Ureter (tissue), 1 donor: ENCODE measurements at places on chromosomes 5 and 9.

DNA sequence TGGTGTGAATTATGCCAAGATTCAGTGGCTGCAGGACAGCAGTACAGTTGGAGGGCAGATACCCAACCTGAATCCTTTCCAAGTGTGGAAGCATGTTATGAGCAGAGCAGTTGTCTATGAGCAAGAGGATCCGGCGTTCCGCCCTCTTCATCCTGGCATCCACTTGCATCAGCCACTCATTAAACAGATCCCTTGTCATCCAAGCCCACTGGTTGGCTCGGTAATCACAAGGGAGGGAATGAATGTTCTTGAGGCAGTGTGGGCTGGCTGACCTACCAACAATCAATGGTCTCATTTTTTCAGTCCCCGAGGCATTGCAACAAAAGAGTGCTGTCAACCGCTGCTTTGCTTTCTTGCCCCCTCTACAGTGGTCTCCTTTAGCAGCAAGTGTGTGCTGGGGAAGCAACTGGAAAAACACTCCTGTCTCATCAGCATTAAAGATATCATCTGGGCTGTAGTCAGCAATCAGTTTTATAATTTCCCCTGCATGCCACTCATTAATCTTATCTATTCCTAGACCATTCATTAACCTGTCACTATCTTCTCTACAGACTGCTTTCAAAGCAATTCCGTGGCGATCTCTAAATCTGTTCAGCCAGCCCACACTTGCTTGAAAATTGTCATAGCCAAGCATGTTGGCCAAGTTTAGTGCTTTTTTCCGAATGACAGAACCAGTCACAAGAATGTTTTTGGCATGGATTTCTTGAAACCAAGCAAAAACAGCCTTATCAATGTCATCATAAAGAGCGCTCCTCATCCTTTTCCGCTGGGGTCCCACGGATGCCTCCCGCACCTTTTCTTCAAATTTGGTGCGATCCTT is 4.9 kb downstream of the TIGD6 start:
- DNase-seq, result no peak

DNA sequence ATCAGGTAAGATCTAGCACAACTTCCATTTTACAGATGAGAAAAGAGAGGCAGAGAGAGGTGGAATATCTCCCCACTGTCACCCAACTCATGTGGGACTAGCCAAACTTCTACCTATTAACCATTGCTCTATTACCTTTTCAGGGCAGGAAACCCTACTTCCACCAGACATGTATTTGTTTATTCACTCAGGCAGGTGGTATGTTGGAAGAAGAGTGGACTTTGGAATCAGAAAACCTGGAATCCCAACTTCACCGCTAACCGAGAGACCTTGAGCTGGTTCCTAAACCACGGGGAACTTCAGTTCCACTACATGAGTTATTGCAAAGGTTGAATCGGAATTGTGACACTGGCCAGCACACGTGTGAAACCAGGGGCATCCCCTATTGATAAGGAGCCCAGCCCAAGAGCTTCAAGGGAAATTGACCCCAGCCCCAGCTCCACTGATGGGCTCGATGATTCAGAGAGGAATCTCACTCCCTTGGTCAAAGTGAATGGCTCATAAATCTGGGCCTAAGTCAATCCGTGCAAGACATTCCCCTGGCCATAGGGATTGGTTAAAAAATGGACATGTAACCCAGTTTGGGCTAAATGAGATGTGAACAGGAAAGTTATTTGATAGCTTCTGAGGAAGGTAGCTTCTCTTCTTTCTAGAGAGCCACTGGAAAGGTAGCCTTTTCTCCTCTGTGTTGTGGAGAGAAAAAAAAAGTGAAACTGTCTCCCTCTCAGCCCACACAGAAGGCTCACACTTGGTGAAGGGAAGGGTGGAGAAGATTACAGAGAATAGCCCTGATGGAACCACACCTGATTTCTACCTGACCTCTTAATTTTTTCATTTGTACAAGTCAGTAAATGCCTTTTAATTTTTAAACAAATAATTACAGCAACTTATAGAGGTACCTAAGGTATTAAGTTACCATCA is 5.5 kb upstream of the GLIS3 start:
- DNase-seq, result no peak

- DNase-seq, result no peak
Measured at GRCh38 chr9:79763671-79764285, 192.0 kb downstream of the TLE4 start.

- DNase-seq, result no peak
Measured at GRCh38 chr5:135138116-135138850, 104.3 kb upstream of the PITX1 start.

GRCh38 chr5:155753943-155754581 is 572.9 kb upstream of the SGCD start:
- no peak for DNase-seq

DNA sequence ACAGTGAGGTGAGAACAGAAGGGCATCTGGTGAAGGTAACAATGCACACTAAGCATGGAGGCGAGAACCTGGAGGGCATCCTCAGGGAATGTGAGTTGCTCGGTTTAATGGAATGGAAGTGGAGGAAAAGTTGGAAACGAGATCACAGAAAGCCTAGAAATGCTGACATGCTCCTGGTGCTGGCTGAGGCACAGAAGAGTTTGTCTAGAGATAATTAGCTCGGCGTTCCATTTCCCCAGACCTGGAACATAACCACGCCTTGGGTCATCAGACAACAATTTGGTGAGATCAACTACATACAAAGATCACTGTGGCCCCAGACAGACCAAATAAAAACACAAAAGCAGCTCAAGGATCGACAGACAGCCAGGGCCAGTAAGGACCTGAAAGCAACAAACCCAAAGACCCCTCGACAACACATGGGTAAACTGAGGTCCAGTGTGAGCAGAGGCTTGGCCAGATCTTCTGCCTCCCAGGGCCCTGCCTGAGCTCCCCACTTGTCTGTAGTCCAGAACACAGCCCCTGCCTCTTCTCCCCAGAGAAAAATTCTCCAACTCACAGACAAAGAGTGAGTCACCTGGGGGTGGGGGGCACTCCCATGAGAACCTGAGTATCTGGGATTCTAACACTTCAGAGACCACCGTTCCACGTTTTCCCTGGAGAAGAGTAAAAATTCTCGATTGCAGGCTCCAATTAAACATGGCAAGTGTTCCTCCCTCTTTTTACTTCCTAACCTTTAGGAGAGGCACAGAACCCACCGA is 52.5 kb downstream of the SHB start:
- DNase-seq, result no peak

DNA sequence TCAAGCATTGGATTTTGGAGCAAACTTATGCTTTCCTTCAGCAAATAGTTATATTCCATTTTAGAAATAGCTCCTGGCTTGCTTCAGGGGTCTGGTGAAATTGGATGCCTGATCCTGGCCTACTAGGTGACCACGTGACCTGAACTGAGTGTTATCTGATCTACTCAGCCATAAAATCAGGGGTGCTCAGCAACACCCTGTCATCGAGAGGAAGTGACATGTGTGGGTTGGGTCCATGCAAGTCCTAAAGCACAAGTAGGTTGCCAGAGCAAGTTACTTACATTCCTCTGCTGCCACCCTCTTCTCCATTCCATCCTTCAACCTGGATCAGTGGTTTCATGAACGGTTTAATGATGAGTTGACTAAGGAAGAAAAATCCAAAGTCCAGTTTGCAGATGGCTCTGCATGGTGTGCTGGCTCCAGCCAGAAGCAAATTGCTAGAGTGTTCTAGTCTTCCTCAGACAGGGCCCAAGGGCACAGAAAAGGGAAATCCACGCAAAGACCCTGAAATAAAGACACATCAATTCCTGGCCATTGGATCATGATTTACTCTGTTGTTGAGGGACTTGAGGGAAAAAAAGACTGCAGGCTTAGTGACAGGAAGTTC is 2.8 kb upstream of the FAM193B start:
- no peak for DNase-seq

- DNase-seq, result no peak
Measured at GRCh38 chr9:125564631-125565030, 142.4 kb downstream of the MAPKAP1 start.

- DNase-seq, result no peak
Measured at GRCh38 chr9:133735415-133735775, 2.8 kb downstream of the SARDH start.

DNA sequence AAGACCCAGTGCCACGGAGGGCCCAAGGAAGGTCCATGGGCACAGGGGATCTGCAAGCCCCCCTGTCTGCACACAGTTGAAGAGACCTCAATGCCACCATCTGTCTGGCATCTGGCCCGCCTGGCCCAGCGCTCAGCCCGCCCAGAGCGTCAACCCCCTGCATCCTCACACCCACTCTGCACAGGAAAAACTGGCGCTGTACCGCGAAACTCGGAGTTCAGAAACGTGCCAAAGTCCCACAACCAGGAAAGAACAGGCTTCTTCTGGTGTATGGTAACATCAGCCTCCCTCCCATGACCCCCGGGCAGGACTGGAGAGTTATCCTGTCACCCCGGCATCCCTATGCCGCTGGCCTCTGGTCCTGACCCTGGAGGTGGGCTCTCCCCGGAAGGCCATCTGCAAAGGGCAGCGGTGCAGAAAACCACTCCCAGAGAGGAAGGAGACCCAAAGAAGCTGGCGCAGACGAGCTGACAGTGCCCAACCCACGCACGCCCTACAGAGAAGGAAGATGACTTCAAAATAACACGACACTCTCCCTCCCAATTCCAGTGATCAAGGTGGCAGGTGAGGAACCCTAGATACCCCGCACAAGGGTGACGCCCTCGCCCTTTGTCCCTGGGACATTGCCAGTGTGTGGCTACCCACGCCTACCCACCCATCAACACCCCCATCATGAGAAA is 18.9 kb downstream of the VAV2 start:
- DNase-seq, result no peak

- DNase-seq, result no peak
Measured at GRCh38 chr5:151896031-151896691, 28.5 kb downstream of the GLRA1 start.

GRCh38 chr5:142445266-142445665 is 120.4 kb upstream of the SPRY4 start:
- DNase-seq, result no peak

GRCh38 chr9:68955330-68955729 is 58.6 kb downstream of the PRKACG start:
- DNase-seq, result no peak

DNA sequence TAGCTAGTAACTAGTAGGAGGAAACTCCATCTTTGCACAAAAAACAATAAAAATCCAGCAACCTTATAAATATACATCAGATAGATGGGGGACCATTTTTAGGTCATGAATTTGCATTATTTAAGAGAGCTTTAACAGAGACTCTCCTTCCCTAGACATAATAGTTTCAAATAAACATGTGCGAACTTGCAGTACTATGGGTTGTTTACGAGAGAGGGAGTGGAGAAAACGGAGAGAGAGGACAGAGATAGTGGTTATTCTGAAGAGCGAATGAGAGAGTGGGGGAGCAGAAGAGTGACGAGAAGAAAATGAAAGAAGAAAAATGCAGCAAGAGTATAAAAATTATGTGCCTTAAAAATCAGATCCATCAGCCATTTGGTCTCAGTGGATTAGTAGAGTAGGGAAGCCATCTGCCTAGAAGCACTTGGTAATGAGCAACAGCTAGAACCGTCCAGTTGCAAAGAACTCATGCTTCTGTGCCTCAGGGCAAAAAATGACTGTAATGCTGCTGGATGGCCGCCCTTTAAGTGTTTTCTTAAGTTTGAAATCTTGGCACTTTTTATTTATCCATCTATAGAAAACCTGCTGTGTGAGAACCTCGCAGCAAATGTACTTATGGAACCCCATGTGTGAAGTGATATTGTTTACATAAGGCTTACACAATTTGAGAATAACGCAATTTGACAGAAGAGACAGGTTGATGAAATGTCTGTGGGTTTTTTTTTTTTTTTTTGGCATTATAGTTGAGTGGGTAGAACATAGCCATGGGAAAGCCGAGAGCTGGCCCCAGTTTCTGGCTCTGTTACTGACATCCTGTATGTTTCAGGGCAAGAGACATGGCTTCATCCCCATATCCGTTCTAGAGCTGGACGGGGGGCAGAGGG is 95.6 kb upstream of the ZNF608 start:
- DNase-seq, result no peak

DNA sequence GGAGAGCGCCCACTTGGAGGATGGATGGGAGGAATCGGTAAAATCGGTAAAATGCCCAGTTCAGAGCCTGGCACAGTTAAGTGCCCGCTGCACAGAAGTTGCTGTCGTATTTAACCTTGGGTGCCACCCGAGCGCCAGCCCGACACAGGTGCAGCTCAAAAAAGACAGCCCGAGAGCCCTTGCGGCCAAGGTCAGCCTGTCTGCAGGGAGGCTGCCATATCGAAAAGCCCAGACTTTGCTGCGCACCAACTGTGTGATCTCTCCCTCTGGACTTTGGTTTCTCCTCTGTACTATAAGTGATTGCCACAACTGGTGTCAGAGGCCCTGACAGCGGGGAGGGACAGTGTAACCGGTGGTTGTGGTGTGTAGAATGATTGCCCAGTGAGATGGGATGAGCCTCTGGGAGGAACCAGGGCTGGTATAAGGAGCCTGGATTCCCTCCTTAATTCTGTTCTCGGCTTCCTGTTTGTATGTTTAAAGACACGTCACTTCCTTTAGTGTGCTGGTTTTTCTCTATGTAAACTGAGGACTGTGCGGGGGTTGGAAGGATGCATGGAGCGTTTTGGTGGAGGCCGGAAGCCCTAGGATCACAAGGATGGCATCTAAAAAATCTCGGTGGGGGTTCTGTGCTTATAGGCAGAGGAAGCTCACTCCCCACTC is 792 bp downstream of the NTMT1 start:
- DNase-seq, result no peak

GRCh38 chr9:19768798-19769197 is 20.0 kb downstream of the SLC24A2 start:
- no peak for DNase-seq

DNA sequence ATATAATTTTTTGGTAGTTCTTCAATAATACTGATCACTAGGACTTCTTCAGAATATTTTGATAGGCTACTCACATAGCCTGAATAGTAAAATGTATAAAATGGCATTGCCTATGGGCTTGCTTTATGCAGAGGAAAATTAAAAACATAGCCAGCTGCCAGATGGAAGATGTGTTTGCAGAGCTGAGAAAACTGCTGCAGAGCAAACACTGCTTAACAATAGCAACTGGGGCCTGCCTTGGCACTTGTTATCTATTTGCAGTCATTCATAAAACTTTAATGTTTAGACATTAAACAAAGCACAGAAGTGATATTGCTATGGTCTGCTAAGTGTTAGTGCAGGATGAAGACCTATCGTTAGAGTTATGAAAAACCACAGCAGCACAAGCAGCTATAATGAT is 151.5 kb upstream of the SMC2 start:
- no peak for DNase-seq

- no peak for DNase-seq
Measured at GRCh38 chr9:138067613-138068367, 190.2 kb downstream of the CACNA1B start.

DNA sequence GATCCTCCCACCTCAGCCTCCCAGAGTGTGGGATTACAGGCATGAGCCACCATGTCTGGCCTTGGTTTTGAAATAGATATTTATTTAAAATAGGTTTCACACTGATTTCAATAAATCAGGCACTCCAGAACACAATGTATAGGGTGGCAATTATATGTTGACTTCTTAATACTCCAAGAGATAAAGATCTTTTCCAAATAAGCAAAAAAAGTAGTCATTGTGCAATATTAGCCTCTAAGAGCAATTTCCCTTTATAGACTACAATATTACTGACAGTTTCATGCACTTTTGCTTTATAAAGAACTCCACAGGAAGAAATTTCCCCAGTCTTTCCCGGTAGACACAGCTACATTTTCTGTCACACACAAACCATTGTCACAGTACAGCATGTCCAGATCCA is 23.4 kb upstream of the RUFY1 start:
- no peak for DNase-seq

- DNase-seq, result no peak
Measured at GRCh38 chr5:54539001-54539400, 21.4 kb downstream of the SNX18 start.
